ENCODE measurements at places on chromosomes 7 and 10.
A peak's percentile ranks its signal among the peaks of the same experiment; 100 is the strongest.

GRCh38 chr10:121216721-121217181, 365.6 kb downstream of the WDR11 start:
- DNase-seq, result no peak

- DNase-seq, result peak; percentile 69
These were observed 26.9 kb downstream of the ASAH2 start for GRCh38 chr10:50224330-50224952.

GRCh38 chr7:33842150-33842549, 63.2 kb upstream of the BMPER start:
- DNase-seq, result no peak

GRCh38 chr10:95480901-95481491, 80.2 kb downstream of the SORBS1 start:
- DNase-seq, result no peak

GRCh38 chr7:15607529-15608210, 45.9 kb upstream of the AGMO start:
- no peak for DNase-seq

- no peak for DNase-seq
These were observed 72.3 kb downstream of the ICA1 start for GRCh38 chr7:8189625-8190024.

GRCh38 chr10:84262190-84262956, 17.5 kb downstream of the RGR start:
- DNase-seq, result no peak

- no peak for DNase-seq
These were observed 10.3 kb downstream of the FAM241B start for GRCh38 chr10:69640196-69640980.

- peak; percentile 27 for DNase-seq
These were observed 507 bp downstream of the PDZD8 start for GRCh38 chr10:117374506-117375359.

DNA sequence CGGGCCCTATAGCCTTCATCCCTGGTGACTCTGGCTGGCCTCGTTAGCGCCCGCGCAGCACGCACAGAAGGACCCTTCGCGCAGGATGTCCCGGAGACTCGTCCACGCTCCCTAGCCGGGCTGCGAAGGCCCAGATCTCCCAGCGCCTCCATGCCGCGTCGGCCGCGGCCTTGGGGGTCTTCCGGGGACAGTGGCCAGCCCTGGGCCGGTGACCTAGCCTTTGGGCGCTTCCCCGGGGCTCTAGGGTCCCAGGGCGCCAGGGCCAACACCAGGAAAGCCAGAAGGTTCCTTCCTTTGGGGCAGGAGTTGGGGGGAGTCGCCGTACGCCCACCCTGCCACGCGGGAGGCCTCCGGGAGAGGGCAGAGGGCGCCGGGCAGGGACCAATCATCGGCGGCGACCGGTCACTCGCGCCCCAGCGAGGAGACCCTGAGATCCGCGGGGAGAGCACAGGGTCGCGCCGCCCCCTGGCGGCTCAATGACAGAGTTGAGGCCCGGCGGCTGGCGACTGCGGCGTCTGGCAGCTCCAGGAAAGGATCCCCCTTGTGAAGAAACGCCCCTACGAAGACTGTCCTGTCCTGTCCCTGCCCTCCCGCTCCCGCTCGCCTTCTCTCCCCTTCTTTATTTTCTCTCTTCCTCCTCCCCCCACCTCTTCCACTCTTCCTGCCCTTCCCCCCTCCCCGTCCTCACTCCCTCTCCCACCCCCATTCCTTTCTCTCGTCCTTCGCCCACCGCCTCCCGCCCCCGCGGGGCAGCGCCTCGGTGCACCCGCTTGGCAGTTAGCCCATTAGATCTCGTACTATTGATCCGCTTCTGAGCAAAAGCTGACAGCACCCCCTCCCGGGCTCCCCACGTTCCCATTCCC, 62.3 kb upstream of the LBX1 start:
- DNase-seq, result peak; percentile 49

Data from activated CD4-positive, alpha-beta T cell treated with anti-CD3 and anti-CD28 coated beads, Interleukin-10, Interleukin-2, amounts not matched to agents 100 ng/mL and 50 ng/mL, durations not matched to agents 16 hours and 8 hours (primary cell).